SJSA1 (cell line): ENCODE measurements at places on chromosomes 5 and 9. TPM values are rescaled to one million over a fixed set of nuclear protein-coding genes. Genes with fewer than 3 reads are reported as not detected.

DNA sequence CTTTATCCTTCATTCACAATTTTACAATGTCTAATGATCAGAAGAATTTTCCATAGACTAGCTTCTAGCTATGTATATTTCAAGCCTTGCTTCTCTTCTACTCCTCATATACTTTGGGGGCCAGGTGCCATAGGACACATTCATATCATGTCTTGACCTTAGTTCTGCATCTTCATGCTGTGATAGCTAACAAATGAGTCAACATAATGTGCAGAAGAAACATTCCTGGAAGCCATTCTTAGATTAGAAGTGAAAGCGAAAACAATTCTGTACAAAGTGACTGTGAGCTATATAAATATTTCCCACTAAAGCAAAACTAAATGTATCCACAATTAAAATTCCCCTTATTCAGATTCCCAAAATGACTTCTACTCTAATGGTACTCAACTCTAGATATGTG is 320.2 kb upstream of the NREP start:
- DNase-seq: peak; percentile 21

Gene PRRX2
- total RNA-seq: 9.8 and 14.0 TPM in 2 replicates

Gene GLRA1
- not detected in 2 replicates for total RNA-seq

GRCh38 chr5:79562351-79563246 is 48.7 kb upstream of the HOMER1 start:
- peak; percentile 14 for DNase-seq

DNA sequence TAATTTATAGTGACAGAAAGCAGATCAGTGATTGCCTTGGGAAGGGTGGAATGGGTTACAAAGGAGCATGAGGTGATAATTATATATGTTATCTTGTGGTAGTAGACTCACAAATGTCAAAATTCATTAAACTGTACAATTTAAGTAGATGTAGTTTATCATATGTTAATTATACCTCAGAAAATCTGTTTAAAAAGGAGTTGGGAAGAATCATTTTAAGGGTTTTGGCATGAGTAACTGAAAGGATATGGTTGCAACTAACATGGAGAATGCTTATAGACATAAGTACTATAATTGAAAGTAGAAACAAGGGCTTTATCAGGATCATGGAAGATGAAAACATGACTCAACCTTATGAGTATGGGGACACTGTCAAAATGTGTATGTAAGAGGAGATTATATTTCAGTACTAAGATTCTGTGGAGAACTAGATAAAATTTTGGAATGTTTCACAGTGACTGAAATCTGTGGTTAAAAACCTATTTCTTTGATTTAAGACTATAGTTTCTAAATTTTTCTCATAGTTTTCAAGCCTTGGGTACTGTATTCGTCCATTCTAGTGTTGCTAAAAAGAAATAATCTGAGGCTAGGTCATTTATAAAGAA is 73.3 kb downstream of the FCHO2 start:
- DNase-seq: no peak

DNA sequence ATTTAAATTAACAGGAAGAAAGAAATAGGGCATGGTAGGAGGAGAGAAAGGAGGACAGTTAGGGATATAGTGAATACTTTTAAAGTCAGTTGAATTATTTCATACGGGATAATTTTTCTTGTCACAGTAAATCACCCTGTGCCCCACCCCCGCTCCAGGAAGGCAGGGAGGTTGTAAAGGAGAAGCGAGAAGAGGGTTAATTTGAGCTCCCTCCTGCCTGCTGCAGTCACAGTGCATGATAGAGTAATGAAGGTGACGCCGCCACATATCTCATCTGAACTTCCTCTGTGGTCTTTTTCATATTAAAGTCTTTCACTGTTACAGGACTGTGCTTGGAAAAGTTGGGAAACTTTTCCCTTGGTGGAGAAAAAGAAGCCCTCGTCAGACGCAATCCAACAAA is 896 bp upstream of the PCSK5 start:
- DNase-seq: no peak

Gene BNC2
- total RNA-seq: 1.6 and 4.9 TPM in 2 replicates

Gene RGP1
- total RNA-seq: 5.2 and 7.4 TPM in 2 replicates
